ENCODE measurements at places on chromosomes 3 and 15. TPM values are rescaled to one million over a fixed set of nuclear protein-coding genes. Genes with fewer than 3 reads are reported as not detected.

The ARGFX gene
- total RNA-seq: not detected

The CEMIP gene
- not detected for total RNA-seq

The GOLGA8J gene
- total RNA-seq: not detected

GRCh38 chr3:180820400-180820799 lies 92.1 kb upstream of the FXR1 start:
- no peak for DNase-seq

GRCh38 chr3:8777201-8777977 lies 8.0 kb upstream of the OXTR start:
- no peak for DNase-seq

GRCh38 chr15:84715441-84716035 lies 401 bp downstream of the SEC11A start:
- peak; percentile 63 for DNase-seq

GRCh38 chr3:172516318-172517214 lies 6.7 kb downstream of the TNFSF10 start:
- no peak for DNase-seq
